ENCODE measurements at places on chromosomes 11 and 22.
A peak's percentile ranks its signal among the peaks of the same experiment; 100 is the strongest.

DNA sequence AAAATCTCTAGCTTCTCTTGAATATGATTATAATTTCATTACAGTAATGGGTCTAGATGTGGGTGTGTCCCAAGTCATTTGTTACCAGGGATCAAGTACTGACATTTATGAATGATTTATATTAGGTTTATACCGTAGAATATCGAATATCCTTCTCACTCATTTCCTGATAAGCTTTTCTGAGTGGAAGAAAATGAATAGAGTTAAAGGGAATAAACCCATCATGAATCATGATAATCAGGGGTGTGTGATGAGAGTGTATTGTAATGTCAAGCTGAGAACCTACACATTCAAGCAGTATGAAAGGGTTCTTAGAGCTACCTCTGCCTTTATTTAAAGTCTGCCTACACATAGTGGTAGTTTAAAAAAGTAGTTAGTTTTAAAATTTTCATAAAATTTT lies 17.3 kb downstream of the MED17 start:
- peaks cover 41% of the 10 kb centered on the region for H3K36me3 ChIP-seq
- no peaks in the 10 kb centered on the region for H3K27me3 ChIP-seq
- H3K4me3 ChIP-seq = no peak overlapping the region
- no peak overlapping the region for H3K27ac ChIP-seq

DNA sequence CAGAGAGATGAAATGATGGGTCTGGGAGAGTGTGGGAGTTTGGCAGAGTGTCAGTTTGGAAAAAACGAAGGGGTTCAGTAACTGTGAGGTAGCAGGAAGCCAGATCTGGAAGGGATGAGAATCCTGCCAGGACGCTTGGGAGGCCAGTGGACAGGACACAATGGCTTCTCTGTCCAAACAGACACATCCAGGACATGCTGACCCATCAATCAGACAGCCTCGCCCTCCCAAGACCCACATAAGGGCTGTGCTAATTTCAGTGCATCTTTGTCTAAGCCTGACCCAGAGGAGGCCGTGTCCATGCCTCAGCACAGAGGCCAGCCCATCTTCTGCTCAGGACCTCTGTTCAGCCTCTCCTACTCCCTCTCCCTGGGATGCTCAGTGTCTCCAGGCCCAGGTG lies 576.5 kb upstream of the B3GAT1 start:
- H3K4me3 ChIP-seq = no peak overlapping the region
- no peaks in the 10 kb centered on the region for H3K36me3 ChIP-seq
- peaks cover 38% of the 10 kb centered on the region for H3K27me3 ChIP-seq
- ATAC-seq = no peak
- H3K4me1 ChIP-seq = no peaks in the 10 kb centered on the region

- peaks cover 20% of the 10 kb centered on the region for H3K36me3 ChIP-seq
- no peaks in the 10 kb centered on the region for H3K27me3 ChIP-seq
- no peak overlapping the region for H3K4me3 ChIP-seq
- ATAC-seq = no peak
- H3K27ac ChIP-seq = peak overlapping the region; percentile 34
Observed at GRCh38 chr11:125075242-125075625, 12.1 kb downstream of the SLC37A2 start.

DNA sequence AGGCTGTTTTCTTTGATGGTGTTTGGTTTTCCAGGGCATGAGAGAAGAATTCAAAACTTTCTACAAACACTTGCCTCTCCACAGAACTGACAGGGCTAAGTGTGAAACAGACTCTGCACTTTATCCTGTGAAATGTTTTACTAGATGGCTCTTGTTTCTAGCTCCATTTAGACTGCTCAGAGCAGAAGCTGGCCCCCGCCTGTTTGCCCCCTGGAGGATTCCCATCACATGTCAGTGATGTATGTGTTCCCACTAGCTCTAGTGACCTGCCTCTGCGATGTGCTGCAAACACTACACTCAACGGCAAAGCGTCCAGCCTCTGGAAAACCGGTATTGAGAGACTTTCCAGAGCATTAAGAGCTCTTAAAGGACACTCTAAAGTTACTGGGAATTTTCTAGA lies 41.4 kb upstream of the PCF11 start:
- ATAC-seq = no peak
- H3K27me3 ChIP-seq = no peaks in the 10 kb centered on the region
- H3K4me3 ChIP-seq = peak overlapping the region; percentile 5

GRCh38 chr11:120222916-120223315 lies 12.1 kb downstream of the OAF start:
- H3K4me3 ChIP-seq = no peak overlapping the region
- peaks cover 11% of the 10 kb centered on the region for H3K4me1 ChIP-seq
- H3K27ac ChIP-seq = no peak overlapping the region

DNA sequence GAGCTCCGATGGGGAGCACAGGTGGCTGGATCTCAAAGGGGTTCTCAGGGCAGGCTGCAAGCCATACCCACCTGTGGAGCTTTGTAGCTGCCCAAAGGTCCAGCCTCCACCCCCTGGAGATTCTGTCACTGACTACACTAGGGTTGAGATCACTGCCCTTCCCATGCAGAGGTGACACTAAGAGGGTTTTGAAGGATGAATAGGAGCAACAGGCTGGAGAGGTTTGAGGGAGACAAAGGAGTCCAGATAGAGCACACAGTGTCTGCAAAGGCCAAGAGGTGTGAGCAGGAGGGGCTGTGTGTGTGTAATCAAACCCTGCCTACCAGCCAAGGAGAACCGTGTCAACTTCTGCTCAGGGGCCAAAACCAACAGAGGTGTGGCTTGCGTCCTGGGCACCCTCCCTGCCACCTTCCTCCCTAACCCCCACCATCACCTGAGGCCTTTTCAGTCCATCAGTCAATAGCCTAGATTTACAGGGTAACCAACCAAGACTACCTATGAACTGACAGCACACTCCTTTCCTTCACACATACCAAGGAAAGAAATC lies 43.0 kb upstream of the WNT11 start:
- no peaks in the 10 kb centered on the region for H3K36me3 ChIP-seq
- no peak overlapping the region for H3K27ac ChIP-seq
- no peak for ATAC-seq
- no peaks in the 10 kb centered on the region for H3K4me1 ChIP-seq
- no peak overlapping the region for H3K4me3 ChIP-seq
- peaks cover 32% of the 10 kb centered on the region for H3K27me3 ChIP-seq

DNA sequence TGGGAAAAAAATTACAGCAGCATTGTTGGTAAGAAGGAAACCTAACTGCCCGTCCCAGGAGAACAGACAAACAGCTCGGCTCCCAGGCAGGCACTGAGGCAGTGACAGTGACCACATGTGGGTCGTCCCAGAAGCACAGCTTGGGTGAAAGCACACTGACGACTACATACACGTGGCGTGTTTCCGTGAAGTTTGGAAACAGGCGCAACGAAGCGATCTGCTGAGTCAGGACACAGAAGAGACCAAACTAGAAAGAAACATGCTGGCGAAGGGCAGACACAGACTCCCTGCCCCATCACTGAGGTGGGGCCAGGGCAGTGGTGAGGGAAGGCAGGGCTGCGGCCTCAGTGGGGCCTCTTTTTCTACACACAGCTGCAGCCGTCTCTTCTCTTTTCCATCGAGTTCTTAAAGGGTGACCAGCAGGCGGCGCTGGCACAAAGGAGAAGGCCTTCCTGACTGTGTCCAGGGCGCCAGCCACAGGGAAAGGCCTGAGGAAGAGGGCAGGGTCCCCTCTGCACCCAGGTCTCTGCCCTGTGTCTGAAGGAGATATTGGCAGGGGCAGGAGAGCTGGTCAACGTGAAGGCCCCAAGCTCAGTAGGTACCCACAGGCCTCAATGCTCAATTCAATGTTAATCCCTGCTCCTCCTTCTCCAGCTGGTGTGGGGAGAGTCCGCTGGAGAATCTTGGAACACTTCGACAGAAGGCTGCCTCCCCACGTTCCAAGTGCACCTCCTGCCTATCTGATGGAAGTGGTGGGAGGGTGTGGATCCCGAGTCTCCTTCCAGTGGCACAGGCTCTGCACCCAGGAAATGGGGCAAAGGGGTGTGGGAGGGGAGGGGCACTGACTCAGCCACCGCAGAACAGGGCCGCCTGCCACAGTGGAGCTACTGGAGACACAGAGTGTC lies 19.9 kb downstream of the CARS1 start:
- H3K4me3 ChIP-seq = no peak overlapping the region
- H3K27ac ChIP-seq = peak overlapping the region; percentile 83
- no peaks in the 10 kb centered on the region for H3K27me3 ChIP-seq
- ATAC-seq = peak; percentile 42
- peaks cover 37% of the 10 kb centered on the region for H3K4me1 ChIP-seq

DNA sequence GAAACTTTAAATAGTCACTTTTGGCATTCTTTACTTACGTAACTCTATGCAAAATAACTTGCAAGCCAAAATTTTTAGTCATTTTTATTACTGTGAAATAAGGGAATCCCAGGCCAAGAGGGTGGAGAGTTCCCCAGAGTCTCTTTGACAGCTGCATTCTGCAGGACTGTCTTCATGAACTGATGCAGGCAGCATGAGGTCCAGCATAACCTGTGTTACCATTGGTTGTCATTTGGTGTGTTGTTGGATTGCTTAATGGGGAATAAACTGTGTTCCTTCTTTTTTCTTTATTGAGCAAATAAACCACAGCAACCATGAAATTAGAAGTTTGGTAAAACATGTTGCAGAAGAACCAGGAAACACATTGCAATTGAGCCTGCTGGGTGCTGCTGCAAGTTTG lies 24.6 kb downstream of the MMP27 start:
- H3K4me1 ChIP-seq = peaks cover 2% of the 10 kb centered on the region
- no peak for ATAC-seq
- H3K27ac ChIP-seq = no peak overlapping the region
- no peak overlapping the region for H3K4me3 ChIP-seq

- no peaks in the 10 kb centered on the region for H3K36me3 ChIP-seq
- no peak overlapping the region for H3K27ac ChIP-seq
- ATAC-seq = peak; percentile 14
- H3K4me1 ChIP-seq = peaks cover 5% of the 10 kb centered on the region
- peaks cover 9% of the 10 kb centered on the region for H3K27me3 ChIP-seq
- no peak overlapping the region for H3K4me3 ChIP-seq
Observed at GRCh38 chr22:32352681-32353080, 5.0 kb upstream of the RFPL3 start.

DNA sequence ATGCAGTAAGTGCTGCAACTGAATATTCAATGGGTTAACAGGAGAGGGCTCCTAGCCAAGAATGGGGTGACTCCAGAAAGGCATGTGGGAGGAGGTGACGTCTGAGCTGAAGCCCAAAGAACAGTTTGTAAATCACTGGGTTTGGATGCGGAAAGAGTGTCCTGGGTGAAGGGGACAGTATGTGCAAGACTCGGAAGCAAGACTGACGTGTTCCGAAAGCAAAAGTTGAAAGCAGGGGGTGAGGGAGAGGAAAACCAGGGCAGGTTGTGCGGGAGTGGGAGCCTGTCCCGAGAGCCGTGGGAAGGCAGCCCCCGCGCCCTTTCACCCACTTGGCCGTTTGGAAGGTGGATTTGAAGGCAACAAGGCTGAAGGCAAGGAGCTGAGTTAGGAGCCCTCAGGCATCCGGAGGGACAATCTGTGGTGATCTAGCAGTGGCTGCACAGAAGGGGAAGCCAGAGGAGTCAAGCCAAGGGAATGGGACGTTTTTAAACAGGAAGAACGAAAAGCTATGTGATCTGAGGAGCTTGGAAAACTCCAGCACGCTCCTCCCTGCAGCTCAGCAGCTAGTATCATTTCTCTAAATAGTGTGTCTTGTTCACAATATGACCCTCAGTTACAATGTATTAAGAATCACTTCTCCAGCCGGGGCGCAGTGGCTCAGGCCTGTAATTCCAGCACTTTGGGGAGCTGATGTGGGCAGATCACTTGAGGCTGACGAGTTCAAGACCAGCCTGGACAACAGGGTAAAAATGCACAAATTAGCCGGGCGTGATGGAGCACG lies 7.7 kb downstream of the SLC25A18 start:
- no peak for ATAC-seq
- no peak overlapping the region for H3K27ac ChIP-seq
- H3K4me3 ChIP-seq = no peak overlapping the region
- peaks cover 37% of the 10 kb centered on the region for H3K27me3 ChIP-seq
- H3K4me1 ChIP-seq = no peaks in the 10 kb centered on the region

- H3K36me3 ChIP-seq = no peaks in the 10 kb centered on the region
- no peaks in the 10 kb centered on the region for H3K27me3 ChIP-seq
- no peak overlapping the region for H3K27ac ChIP-seq
- H3K4me1 ChIP-seq = no peaks in the 10 kb centered on the region
Observed at GRCh38 chr11:96748639-96749370, 359.0 kb downstream of the JRKL start.

DNA sequence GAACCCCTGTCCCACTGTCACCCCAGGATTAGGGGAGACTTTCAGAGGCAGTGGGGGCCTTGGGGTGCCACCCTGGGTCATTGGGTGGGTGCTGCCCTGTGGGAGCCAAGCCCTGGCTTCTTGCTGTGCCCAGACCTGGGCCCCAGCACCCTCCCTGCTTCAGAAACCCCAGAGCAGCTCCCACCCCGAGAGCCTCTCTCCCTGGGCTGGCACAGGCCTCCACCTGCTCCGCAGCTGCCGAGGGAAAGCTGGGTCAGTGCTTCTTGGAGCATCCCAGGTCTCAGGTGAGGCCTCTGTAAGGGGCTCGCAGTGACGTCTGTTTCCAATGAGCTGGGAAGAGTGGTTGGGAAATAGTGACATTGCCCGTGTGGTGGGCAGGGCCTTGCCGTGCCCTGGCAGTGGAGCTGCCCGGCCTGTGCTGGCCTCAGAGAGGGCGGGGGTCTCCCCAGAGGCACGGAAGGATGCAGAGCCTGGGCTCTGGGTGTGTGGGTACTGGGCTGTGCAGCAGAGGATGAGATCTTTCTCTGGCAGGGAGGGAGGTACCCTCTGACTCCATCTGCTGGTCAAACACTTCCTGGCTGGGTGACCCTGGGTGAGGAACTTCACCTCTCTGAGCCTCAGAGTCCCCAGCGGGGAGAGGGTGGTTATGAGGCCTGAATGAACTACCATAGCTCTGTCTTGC lies 23.0 kb downstream of the C22orf23 start:
- H3K27ac ChIP-seq = no peak overlapping the region
- peaks cover 37% of the 10 kb centered on the region for H3K4me1 ChIP-seq
- H3K4me3 ChIP-seq = no peak overlapping the region
- ATAC-seq = peak; percentile 28
- H3K27me3 ChIP-seq = no peaks in the 10 kb centered on the region

GRCh38 chr22:20076627-20077172 lies 3.3 kb upstream of the DGCR8 start:
- H3K4me3 ChIP-seq = no peak overlapping the region
- ATAC-seq = no peak
- no peaks in the 10 kb centered on the region for H3K27me3 ChIP-seq
- H3K36me3 ChIP-seq = no peaks in the 10 kb centered on the region

GRCh38 chr11:125295931-125296330 lies 131.4 kb downstream of the PKNOX2 start:
- H3K27ac ChIP-seq = no peak overlapping the region
- ATAC-seq = no peak
- no peaks in the 10 kb centered on the region for H3K4me1 ChIP-seq
- H3K36me3 ChIP-seq = no peaks in the 10 kb centered on the region
- no peak overlapping the region for H3K4me3 ChIP-seq

GRCh38 chr11:70473873-70474690 lies 75.8 kb downstream of the CTTN start:
- H3K27me3 ChIP-seq = peaks cover 20% of the 10 kb centered on the region
- H3K27ac ChIP-seq = no peak overlapping the region
- no peak overlapping the region for H3K4me3 ChIP-seq
- H3K4me1 ChIP-seq = peaks cover 17% of the 10 kb centered on the region

All from stimulated activated memory B cell treated with anti-CD40 and anti-IgM and Interleukin-4, amounts not matched to agents 10 μg/mL and 1 μg/mL and 100 μg/mL, for 72 hours (primary cell).